Stimulated activated CD4-positive, alpha-beta T cell treated with anti-CD3 and anti-CD28 coated beads, TNF-alpha, amount 100 ng/mL, for 1 hour (primary cell): ENCODE measurements at places on chromosomes 13 and 19.

DNA sequence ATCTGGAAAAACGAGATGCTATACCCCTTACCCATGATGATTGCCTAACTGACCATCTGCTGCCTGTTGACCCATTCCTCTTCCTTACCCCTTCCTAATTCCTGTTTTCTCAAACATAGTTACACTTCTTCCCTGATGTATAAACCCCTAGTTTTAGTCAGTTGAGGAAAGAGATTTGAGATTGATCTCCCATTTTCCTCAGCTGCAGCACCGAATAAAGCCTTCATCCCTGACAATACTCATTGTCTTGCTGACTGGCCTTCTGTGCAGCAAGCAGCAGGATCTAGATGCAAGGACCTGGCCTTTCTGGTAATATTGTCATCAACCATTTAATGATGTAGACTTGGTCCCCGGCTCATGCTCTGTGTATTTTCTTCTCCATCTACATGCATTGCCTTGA, 999 bp upstream of the ZNF264 start:
- no peak for DNase-seq

- no peak for DNase-seq
Observed at GRCh38 chr19:38388349-38389100, at the start of gene SPRED3. Gene SPRED3, plus strand, starts transcription at chr19:38388697. Its CDS starts 1,606 bp downstream, at chr19:38390303.

DNA sequence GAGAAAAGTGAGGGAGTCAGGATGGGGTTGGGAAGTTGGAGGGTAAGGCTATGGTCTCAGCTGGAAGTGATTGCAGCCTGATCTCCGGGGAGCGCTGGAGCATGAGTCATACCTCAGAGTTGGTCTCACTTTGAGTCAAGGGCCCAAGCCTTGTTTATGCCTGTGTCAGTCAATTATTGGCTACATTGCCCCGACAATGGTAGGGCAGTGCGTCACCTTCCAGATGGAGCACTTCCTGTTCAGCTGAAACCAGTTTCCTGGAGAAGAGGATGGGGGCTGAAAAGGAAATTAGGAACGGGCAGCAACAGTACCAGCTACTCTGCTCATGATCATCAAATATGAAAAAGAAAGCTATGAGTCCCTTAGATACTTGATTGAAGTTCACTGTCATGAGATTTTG, 60.4 kb downstream of the ADGRE1 start:
- peak; percentile 12 for DNase-seq

- DNase-seq, result no peak
Observed at GRCh38 chr13:105074755-105075154, 1460.7 kb downstream of the EFNB2 start.

DNA sequence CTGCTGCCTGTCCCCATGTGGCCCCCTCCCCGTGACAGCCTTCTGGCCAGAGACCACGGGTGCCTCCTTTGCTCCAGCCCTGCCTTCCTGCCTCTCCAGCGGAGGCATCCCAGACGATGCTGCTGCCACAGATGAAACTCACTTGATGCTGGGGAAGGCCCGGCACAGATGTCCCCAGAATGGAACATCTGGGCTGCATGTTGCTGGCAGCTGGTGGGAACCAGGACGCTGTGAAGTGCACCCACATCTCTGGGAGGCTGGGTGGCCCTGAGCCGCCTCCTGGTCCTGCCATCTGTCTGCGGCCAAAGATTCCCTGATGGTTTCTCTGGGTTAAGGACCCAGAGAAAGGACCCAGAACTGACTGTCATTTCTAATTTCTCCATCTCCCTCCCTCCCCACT, 51.9 kb upstream of the PTPRS start:
- DNase-seq, result no peak

- no peak for DNase-seq
Observed at GRCh38 chr13:63011996-63012395, 1596.3 kb upstream of the PCDH20 start.

- DNase-seq, result no peak
Observed at GRCh38 chr13:104773775-104774174, 1707.6 kb upstream of the SLC10A2 start.

DNA sequence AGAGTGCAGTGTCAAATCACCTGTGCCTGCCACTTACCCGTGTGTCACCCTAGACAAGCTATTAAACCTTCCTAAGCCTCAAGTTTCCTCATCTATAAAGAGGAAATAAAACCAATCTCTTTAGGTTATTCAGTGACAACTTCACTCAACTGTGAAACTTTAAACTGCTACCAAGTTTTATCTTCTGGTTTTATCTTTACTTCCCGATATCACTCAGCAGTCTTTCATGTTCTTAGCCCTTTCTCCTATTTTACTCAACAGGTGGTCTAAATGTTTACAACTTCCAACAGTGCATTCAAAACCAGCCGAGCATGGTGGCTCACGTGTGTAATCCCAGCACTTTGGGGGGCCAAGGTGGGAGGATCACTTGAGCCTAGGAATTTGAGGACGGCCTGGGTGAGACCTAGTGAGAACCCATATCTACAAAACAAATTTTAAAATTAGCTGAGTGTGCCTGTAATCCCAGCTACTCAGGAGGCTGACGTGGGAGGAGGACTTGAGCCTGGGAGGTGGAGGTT, 59.6 kb downstream of the GPALPP1 start:
- no peak for DNase-seq

GRCh38 chr19:11673608-11674041, 65.1 kb downstream of the ZNF823 start:
- DNase-seq, result no peak

GRCh38 chr19:7099597-7099921, 30.1 kb downstream of the ZNF557 start:
- no peak for DNase-seq

- no peak for DNase-seq
Observed at GRCh38 chr19:10238172-10238783, 7.1 kb upstream of the S1PR2 start.

DNA sequence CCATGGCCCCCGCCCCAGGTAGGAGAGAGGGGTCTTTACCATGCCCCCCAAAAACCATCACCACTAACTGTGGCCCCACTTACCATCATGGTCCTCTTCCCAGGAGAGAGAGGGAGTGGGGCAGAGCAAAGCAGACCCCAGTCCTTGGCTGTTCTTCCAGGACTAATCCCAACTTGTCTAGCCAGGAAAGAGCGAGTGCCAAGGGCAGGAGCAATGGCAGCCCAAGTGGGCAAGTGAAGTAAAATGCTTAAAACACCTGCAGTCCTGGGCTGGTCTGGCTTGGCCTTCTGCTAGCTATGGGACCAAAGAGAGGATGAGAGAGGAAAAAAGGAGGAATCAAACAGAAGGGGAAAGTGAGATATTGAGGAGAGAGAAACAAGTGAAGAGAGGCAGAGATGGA, 17.9 kb downstream of the ZSWIM4 start:
- DNase-seq, result no peak

- no peak for DNase-seq
Observed at GRCh38 chr19:42270346-42271044, 1.4 kb downstream of the CIC start.

DNA sequence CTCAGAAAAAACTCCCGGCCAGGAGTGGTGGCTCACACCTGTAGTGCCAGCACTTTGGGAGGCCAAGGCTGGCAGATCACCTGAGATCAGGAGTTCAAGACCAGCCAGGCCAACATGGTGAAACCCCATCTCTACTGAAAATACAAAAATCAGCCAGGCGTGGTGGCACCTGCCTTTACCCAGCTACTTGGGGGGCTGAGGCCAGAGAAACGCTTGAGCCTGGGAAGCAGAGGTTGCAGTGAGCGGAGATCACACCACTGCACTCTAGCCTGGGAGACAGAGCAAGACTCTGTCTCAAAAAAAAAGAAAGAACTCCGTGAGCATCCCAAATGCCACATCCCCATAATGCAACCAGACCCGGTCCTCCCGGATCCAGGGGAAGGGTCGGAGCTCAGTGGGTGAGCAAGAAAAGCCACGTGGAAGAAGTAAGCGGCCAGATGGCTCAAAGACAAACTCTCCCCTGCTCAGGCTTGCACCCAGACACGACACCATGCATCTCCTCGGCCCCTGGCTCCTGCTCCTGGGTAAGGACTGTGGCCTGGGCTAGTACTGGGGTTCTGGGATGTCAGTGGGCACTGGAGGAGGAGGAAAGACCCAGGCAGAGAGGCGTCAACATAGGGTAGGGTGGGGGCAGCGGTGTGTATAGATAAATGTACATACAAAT, 2.7 kb downstream of the CD22 start:
- no peak for DNase-seq

DNA sequence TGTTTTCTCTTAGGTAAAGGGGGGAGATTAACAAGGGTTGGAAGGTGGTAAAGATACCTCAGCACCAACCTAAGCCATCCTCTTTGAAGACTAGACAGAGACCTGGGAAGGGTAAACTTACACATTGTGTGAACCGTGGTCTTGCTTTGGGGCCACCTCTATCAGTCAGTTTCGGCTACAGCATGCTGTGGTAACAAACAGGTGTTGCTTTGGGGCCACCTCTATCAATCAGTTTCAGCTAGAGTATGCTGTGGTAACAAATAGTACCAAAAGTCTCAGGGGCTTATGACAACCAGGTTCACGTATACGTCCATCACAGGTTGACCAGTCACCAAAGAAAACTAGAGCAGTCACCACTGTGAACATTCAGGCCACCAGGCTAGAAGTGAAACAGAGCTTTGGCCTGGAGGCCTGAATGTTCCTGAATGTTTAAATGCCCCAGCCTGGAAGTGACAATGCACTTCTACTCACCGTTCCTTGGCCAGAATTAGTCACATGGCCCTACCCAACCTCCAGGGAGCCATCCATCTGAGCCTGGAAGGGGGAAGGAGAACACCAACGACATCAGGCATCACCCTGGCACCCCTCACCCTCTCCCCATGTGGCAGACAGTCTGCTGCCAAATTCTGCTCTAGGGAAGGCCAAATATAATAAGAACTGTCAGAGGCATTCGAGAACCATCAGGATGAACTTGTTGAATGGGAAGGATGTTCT, 3.8 kb downstream of the FXYD7 start:
- no peak for DNase-seq

DNA sequence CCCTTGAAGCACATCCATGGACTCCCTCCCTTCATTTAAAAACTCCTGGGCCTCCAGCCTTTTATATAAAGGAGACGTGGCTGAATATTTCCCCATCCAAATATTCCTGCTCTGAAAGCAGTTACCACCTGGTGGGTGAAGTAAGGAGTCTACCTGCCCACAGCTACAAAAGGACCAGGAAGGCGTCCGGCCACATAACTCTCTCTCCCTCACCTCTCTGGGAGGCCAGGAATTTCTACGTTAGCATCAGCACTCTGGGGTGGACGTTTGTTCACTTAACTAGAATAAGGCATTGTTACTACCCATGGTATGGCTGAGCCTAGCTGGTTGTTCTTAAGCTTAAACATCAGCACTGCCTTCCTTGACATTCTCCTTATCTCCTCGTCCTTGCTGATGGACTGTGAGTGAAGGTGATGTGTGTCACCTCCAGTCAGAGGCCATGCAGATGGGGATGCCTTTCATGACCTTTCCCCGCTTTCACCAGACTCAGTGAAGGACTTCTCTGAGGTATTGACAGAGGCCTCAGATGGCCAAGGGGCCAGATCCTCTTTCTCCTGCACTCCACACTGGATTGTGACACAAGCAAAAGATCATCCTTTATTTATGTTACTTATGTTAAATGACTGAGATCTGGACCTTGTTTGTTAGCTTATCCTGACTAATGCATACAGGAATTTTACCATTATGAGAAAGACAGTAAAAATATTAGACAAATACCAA, 22.2 kb upstream of the KPNA3 start:
- no peak for DNase-seq

- DNase-seq, result no peak
Observed at GRCh38 chr19:39472746-39473442, 7.7 kb upstream of the TIMM50 start.
